ENCODE measurements at places on chromosomes 12 and 14.

- DNase-seq = no peak
These were observed 157.4 kb downstream of the DACT1 start for GRCh38 chr14:58794993-58795762.

- no peak for DNase-seq
These were observed 579.1 kb downstream of the SLC16A7 start for GRCh38 chr12:60174941-60175340.

GRCh38 chr14:77275601-77276017, 4.6 kb upstream of the NGB start:
- DNase-seq = no peak

GRCh38 chr12:34126239-34126641, 103.9 kb downstream of the ALG10 start:
- peak; percentile 55 for DNase-seq

DNA sequence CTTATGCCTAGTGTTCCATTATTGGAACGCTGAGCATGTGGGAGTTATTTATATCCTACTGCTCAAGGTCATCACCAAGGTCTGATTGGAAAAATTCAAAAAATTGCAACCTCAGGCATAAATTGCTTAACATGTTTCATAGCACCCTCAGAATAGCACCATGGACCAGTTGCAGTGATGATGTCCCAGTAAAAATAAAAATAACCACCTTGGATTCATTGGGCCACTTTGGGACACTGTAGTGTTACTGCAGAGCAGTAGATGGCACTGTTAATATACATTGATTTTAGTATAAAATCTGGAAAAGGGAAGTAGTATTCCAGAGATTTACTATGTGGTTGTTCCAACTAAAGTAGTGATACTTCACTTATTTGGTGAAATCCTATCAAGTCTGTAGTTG, 31.0 kb upstream of the PTCSC3 start:
- peak; percentile 8 for DNase-seq

- peak; percentile 26 for DNase-seq
These were observed 53.4 kb downstream of the PLBD1 start for GRCh38 chr12:14514154-14514842.

- DNase-seq = no peak
These were observed 100.6 kb downstream of the TNFAIP2 start for GRCh38 chr14:103223818-103224352.

- no peak for DNase-seq
These were observed 6.5 kb downstream of the NOC4L start for GRCh38 chr12:132150780-132151144.

GRCh38 chr14:70189456-70190077, 816 bp upstream of the SLC8A3 start:
- DNase-seq = no peak

- no peak for DNase-seq
These were observed 245.8 kb upstream of the RMST start for GRCh38 chr12:97216848-97217247.

All from ACHN (cell line).